ENCODE measurements at places on chromosomes 11 and 22.
A peak's percentile ranks its signal among the peaks of the same experiment; 100 is the strongest.

- DNase-seq: peak; percentile 32
Observed at GRCh38 chr11:20113149-20113438, 47.2 kb downstream of the DBX1 start.

DNA sequence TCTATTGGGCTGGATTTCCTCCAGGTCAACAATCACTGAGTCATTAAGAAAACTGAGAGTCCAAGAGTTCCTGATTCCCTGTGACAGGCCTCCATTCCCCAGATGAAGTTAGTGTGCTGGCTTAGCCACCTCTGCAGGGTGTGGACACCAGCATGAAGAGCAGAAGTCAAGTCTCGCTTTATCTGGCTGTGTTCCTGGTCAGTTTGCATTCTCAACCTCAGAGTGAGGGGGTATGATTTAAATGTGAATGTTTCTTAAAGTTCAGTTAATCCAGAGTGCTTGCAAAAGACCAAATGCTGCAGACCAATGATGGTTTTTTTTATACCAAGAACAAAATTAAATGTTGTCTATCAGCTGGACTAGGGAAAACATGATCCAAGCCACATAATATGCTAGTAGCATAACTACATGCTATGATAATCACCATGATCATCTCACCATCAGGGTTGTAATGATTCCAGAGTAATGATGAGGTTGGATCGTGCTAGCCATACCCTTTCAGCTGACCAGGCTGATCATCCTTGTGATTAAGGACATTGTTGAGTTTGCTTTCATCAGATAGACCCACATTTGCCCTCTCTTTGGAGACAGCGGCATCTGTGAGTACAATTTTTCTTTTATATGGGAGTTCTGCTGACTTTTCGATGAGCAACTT, 145.8 kb upstream of the ARHGAP20 start:
- DNase-seq: peak; percentile 94

DNA sequence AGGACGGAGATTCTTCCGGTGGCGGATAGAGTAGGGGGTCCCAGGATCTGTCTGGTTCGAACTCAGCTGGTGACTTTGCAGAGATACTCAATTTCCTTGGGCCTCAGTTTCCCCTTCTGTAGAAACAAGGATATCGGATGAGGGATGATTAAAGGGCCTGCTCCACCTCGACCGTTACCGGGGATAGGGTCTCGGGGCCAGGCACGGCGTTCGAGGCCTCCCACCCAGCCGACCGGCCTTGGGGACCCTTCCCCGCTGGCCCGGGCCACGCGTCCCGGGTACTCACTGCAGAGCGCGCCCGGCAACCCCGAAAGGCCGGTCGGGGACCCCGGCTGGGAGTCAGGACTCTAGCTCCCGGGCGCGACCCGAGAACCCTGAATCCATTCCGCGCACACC, 321 bp downstream of the RHBDD3 start:
- DNase-seq: no peak

GRCh38 chr22:50276143-50276542, 6.0 kb upstream of the MAPK11 start:
- DNase-seq: peak; percentile 33

DNA sequence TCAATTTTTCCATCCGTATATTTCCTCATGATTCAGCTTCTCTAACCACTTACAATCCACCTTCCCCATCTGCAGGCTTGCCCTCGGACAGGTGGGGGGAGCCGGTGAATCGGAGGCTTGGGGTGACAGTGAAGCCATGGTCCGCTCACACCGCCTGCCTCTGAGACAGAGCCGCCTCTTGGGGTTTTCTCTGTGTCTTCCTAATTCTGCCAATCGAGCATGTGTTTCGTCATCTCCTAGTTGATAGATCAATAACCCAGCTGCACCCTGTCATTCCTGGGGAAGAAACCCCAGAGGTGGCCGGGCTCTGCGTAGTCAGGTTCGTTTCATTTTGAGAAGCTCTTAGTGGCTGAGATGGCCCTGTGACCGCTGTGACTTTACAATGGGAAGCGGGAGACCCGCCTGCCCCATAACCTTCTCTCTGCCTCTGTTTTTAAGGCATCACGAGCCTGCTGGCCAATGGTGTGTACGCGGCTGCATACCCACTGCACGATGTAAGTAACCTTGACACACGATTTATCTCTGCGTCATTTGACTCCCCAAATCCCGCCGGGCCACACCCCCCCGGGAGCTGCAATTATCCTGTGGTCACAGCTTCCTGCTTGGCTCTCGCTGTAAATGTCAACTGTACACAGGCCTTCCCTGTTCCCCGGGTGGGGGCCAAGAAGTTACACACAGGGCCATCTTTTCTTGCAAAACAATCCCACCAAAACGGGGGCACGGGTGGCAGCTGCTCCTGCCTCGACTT, 33.3 kb downstream of the ANO1 start:
- no peak for DNase-seq

- DNase-seq: no peak
Observed at GRCh38 chr11:28835317-28835716, 727.1 kb downstream of the METTL15 start.

DNA sequence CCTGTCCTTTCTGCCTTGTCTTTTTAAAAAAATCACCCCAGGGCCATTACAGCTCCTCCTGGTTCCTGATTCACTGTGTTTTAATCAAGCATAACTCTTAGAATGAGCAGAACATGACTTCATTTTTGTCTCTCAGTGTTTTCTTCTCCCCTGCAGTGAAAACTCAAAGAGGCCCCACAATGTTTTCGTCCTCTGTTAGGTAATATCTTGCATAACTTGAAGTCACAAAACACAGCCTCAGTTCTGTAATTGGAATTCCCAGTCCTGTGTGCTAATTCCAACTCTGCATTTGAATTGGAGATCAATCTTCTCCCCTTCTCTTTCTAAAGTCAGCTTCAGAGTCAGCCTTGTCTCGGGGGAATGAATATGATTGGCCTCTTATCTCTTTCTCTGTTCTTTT, 186.5 kb upstream of the NAV2 start:
- peak; percentile 35 for DNase-seq

DNA sequence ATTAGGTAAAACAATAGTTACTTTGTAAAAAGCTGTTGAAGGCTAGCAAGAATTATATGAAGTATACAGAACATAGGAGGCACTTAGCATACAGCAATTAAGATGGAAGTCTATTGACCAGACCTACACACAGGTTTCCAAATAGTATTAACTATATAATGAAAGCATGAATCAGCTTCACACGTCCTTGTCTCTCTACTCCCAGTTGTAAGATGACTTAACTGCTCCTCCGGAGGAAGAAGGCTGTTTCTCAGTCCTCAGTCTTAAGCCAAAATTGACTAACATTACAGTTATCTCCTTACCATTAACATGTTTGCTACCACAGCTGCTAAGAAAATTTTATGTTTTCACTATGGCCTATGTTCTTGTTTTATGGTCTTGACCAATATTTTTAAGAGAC, 24.7 kb downstream of the SIK3 start:
- DNase-seq: no peak

DNA sequence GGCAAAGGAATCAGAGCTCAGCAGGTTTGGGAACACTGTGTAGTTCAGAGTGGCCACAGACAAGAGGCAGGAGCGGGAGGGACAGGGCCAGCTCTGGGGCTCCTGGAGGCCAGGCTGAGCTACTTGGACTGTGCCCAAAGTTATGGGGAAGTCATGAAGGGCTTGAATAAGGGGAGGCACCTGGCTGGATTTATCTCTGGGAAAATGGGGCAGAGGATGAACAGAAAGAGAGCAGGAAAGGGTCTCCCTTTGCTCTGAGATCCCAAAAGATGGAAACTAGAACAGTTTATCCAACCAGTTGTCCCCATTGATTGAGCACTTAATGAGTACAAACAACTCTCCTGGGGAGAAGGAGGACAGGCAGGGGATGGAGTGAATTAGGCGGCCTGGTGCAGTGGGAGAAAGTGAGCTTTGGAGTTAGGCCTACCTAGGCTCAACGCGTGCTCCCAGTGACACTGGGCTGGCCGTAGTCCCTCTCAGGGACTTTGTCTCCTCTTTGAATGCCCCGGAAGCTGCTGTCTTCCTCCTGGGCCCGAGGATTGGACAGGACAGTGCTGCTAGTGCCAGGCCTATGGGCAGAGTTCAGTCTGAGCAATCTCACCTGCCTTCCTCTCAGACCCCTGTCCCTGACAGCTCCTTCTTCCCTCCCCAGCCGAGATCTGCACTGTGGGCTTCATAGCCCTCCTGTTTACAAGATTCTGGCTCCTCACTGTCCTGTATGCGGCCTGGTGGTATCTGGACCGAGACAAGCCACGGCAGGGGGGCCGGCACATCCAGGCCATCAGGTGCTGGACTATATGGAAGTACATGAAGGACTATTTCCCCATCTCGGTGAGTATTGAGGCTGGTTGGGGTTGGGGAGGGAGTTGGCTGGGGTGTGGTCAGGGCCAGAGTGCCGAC, 2.0 kb downstream of the MOGAT2 start:
- no peak for DNase-seq

- no peak for DNase-seq
Observed at GRCh38 chr22:29320546-29320945, 5.0 kb upstream of the RASL10A start.

GRCh38 chr22:31602259-31602952, 59.6 kb downstream of the PISD start:
- peak; percentile 97 for DNase-seq

DNA sequence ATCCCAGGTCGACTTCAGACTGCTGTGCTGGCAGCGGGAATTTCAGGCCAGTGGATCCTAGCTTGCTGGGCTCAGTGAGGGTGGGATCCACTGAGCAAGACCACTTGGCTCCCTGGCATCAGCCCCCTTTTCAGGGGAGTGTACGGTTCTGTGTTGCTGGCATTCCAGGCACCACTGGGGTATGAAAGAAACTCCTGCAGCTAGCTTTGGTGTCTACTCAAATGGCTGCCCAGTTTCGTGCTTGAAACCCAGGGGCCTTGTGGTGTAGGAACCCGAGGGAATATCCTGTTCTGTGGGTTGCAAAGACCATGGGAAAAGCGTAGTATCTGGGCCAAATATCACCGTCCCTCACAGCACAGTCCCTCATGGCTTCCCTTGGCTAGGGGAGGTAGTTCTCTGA, 254.8 kb downstream of the GRIK4 start:
- no peak for DNase-seq

DNA sequence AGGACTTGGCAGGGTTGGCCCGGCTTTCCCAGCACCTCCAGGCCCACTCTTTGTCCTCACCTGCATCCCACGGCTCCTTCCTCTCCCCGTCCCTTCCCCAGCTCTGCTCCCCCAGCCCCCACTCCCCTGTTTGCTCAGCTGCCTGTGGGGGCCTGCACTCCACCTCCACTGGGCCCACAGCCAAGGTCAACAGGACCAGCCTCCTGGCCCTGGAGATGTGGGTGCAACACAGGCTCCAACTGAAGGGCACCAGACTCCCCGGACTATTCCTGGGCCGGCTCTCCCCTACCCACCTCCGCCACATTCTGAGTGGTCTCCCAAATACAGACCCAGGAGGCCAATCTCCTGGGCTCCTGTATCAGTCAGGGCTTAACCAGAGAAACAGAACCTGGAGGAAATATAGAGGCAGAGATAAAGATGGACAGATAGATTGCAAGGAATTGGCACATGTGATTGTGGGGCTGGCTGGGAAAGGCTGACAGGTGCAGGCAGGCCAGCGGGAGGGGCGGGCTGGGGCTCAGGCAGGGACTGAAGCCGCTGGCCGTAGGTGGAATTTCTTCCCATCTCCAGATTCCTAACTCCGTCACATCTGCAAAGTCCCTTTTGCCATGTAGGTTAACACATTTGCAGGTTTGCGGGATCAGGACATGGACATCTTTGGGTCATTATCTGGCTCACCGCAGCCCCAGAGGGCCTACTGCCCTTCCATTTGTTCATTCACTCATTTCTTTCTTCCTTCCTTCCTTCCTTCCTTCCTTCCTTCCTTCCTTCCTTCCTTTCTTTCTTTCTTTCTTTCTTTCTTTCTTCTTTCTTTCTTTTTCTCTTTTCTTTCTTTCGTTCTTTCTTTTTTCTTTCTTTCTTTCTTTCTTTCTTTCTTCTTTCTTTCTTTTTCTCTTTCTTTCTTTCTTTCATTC, 45.8 kb upstream of the MYH9 start:
- DNase-seq: no peak

- no peak for DNase-seq
Observed at GRCh38 chr11:9745411-9746211, 81.7 kb downstream of the SWAP70 start.
